ENCODE measurements at places on chromosomes 2 and 18.

GRCh38 chr2:127104881-127105655 is 1.9 kb downstream of the BIN1 start:
- no peak for DNase-seq

DNA sequence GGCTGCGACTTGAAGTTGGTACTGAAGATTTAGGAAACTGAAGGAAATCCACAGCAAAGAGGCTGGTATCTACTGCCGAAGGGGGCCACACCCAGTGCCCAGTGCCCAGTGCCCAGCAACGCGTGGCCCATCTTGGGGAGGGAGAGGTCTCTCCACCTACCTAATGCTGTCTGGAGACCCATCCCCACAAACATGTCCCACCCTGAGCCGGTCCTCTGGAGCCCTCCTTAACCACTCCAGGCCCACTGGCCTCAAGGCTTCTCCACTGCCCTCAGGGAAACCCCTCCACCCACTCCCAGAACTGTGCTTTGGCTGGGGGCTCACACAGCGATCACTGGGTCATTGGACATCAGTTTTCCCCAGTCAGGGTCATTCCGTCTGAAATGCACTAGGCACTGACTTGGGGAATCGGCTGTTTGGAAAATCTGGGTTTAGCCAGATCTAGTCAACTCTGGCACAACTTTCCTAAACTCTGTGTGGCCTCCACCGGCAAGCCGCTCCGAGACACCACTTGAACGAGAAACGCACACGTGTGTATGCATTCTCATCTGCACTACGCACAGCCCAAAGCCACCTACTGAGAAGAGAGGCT is 20.1 kb downstream of the GPR55 start:
- no peak for DNase-seq

- no peak for DNase-seq
Observed at GRCh38 chr2:40192864-40193669, 258.8 kb downstream of the SLC8A1 start.

DNA sequence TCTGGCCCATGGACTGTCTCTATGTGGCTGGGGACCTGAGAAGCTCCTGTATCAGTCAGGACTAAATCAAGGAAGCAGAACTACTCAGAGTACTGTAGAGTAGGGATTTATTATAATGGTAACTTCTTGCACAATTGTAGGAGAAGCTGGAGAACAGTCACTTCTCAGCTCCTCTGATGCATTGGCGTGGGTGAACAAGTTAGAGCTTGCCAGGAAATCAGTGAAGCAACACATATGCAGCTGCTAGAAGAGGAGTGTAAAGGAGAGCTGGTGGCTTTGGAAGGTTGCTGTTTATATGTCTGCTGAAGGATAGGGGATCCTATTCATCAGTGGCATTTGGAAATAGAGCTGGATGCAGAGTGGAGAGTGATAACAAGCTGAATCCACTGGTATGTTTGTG is 215.5 kb upstream of the CWC22 start:
- DNase-seq: no peak

DNA sequence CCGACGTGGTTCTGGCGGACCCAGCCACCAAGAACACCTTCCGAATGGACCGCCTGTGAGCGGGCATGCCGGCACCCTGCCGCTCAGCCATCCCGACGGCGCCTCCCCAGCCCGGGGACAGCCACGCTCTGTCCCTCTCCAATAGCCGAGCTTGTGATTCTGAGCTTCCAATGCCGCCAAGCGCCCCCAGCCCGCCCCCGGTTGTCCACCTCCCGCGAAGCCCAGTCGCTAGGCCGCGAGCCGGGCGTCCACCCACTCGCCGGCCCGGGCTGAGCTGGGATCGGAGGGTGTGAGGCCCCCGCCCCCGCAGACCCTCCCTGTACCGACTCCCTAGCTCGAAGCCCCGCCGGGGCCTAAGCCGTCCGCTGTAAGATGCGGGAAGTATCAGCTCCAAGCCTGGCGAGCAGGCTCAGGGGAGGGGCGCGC is 1195.1 kb upstream of the CHAC2 start:
- DNase-seq: no peak

DNA sequence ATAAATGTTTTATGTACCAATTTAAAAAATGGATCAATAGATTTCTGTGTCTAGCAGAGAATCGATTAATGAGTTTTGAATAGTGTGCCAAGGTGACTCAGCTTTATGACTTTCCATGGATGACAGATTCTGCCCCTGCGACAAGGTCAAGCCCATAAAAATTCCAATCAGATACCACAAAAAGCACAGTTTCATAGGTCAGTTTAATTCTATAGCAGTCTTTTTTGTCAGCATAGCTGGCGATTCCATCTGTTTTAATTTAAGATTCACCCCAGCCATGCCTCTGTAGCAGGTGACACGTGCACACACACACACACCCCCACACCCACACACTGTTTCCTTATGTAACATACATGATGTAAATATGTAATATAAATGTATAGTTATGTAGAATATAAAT is 28.9 kb downstream of the RAB31 start:
- no peak for DNase-seq

- DNase-seq: no peak
Observed at GRCh38 chr2:57376985-57377384, 669.6 kb upstream of the VRK2 start.

GRCh38 chr2:98959810-98960507 is 23.9 kb upstream of the CRACDL start:
- DNase-seq: no peak

DNA sequence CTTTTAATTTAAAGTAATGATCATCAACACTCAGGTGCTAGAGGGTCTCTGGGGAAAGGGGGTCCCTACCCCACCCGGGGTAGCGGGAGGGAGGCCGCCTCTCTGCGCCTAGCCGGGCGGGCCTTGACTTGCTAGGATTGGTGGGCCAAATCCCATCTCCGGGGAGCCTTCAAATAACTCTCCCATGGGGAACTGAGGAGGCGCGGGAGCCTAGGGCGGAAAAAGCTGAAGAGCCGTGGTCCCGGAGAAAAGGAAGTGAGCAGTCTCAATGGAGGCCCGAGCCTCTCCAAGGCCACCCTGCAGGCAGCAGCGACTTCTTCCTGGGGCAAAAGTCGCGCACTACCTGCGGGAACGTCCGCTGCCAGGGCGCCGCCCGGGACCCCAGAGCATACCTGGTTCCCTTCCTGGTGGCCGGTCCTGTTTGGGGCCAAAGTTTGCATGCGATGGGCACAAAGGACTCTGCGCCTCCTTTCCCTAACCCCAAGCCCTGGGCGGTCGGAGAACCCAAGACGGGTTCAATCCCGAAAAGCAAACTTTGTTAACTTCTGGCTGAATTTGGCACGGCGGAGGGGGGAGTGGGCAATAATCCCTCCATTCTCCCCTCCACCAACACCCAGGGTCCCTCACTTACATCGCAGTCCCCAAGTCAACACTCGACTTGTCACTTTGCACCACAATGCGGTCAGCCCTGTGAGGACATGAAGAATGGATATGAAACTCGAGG is 13.6 kb downstream of the EN1 start:
- no peak for DNase-seq

GRCh38 chr2:36423172-36423571 is 67.6 kb downstream of the CRIM1 start:
- no peak for DNase-seq

GRCh38 chr2:102256276-102256675 is 55.1 kb upstream of the IL1RL1 start:
- DNase-seq: no peak

DNA sequence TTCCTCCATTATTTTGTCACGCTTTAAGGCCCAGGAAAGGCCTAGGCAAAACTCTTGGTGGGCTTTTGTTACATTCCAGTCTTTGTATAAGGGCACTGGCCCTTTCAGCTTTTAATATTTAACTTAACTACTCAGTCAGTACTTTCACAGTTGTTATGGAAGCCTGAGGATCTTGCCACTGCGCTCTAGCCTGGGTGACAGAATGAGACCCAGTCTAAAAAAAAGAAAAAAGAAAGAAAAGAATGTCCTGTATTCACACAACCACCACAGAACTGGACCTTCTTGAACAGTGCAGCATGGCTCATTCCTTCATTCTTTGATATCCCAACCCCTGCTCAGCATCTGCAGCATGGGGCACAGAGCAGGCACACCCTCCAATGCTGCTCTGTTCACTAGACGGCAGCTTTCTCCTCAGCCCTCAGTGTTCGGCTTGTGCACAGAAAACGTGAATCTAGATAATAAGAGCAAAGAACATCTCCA is 93.4 kb upstream of the MSH2 start:
- peak; percentile 17 for DNase-seq

- no peak for DNase-seq
Observed at GRCh38 chr2:160582081-160582480, 88.5 kb upstream of the RBMS1 start.

DNA sequence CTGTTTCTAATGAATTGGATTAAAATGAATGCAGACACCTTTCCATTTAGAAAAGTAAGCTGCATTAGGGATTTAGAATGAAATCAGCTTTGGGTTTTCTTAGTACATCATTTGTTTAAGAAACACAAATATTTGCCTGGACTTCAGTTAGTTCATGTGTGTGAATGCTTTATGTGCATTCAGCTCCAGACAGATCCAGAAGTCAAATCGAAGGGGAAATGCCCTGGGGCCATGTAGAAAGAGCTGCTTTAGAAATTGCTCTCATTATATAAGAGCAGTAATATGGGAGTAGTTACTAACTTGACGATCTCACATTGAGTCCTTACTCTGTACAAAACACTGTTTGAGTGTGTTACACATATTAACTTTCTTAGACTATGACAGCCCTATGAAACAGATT is 88.0 kb upstream of the TTC39C start:
- DNase-seq: no peak

GRCh38 chr2:9578467-9579235 is 23.0 kb upstream of the ADAM17 start:
- DNase-seq: no peak

GRCh38 chr2:207390302-207391095 is 139.3 kb upstream of the CREB1 start:
- DNase-seq: no peak

- DNase-seq: no peak
Observed at GRCh38 chr2:126643431-126643830, 12.5 kb upstream of the GYPC start.

DNA sequence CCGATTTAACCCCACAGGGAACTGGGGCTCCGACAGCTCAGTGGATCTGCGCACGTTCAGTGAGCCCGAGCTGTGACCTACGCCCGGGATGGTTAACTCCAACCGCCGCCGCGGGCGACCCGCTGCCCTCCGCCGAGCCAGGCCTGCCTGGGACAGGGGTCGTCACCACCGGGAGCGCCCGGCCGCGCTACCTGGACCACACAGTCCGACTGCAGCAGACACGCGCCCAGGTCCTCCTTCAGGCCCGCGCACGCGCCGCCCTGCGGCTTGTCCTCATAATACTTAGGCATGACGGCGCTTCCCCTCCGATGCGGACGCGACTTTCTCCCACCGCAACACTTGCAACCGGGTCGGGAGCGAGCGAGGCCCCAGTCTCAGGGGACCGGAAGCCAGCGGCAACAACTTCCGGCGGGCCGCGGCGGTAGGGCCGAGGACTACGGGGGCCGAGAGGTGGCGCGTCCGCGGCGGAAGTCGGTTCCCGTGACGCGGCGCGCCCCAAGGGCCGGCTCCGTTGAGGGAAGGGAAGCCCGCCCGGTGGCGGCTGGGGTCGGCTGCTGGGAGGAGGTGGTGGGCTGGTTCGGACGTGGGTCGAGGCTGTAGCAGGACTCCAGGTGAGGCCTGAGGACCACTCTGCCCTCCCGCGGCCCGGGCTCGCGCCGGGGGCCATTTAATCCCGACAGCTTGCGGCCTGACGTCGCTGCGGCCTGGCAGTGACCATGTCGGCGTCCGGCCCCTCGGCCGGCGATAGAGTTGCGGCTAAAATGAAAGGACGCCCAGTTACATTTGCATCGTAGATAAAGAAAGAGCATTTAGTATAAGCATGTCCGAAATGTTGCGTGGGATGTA is at the start of the genes COA5 and UNC50:
COA5 (minus strand) TSS at position 397 of the 846 bp plus-strand sequence; CDS start at position 290, 107 bp downstream.
UNC50 (plus strand) TSS at position 474 of the 846 bp plus-strand sequence. CDS start 1,171 bp downstream, outside the sequence.
- DNase-seq: peak; percentile 95

GRCh38 chr2:127631541-127631996 is 14.4 kb upstream of the GPR17 start:
- no peak for DNase-seq

GRCh38 chr2:71614976-71615766 is 161.8 kb downstream of the DYSF start:
- peak; percentile 69 for DNase-seq

Data from lower lobe of right lung (tissue), 2 donors.